ENCODE measurements at places on chromosomes 3 and 15.

DNA sequence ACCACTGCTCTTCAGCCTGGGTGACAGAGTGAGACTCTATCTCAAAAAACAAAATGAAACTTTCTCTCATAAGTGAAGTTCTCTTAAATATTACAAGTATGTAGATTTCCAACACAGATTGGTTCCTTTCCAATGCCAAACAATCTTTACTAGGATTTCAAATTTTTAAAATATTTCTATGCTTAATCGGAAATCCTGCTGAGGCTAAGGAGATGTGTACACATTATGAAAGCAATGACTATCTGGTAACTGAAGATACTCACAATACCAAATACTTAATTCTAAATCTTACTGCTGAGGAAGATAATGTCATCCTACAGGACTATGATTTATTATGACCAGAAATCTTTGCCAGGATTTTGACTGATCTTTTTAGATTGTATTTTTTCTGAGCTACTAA, 255.6 kb upstream of the ZNF717 start:
- DNase-seq = no peak

DNA sequence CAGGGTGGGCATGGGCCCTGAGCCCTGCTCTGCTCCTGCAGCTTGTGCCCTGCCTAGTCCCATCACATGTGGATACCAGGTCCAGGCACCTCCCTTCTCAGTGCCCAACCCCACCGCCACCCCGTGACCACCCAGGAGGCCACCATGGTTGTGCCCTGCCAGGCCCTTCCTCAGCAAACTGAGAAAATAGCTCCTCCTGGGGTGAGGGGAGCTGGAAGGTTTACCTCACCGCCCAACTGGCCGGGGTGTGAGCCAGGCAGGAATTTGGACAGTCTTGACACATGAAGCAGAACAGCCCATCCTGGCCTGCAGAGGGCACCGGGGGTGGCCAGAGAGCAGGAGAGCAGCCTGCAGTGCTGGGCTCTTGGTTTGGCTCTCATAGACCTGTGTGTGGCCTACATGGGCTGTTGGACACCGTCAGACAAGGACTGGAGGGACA, 11.4 kb upstream of the C3orf22 start:
- no peak for DNase-seq

DNA sequence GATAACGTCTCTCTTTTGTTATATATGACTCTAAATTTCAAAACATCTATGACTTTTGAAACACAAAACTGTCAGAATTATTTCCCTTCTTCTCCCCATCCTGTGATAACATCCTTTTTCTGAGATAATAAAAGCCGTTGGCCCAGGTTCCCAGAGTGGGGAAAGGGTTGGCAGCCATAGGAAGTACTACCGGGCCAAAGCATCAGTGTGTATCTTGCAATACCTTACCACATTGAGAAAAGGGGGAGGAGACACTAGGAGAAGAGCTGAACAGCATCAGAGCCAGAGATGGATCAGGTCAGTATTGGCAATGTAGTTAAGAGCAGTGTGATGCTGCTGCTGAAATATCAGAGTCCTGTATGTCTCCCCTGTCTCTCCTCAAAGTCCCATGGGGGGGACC, 210.0 kb upstream of the PROK2 start:
- DNase-seq = no peak

DNA sequence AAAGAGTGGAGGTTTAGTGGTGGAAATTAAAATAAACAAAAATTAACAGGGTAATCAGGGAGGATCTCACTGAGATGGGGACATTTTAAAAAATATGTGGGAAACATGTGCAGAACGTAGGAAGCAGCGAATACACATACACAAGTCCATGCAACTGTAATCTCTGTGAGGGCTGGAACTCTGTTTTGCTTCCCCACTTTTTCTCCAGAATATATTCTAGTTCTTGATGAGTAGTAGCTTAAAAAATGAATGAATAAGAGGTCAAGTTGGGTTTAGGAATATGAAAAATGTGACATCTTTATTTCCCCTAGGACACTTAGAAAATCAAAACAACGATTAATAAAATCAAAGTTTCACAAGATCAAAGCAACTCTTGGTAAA, 312.2 kb upstream of the ZNF717 start:
- no peak for DNase-seq

GRCh38 chr3:171648069-171648468, 162.2 kb downstream of the PLD1 start:
- no peak for DNase-seq

DNA sequence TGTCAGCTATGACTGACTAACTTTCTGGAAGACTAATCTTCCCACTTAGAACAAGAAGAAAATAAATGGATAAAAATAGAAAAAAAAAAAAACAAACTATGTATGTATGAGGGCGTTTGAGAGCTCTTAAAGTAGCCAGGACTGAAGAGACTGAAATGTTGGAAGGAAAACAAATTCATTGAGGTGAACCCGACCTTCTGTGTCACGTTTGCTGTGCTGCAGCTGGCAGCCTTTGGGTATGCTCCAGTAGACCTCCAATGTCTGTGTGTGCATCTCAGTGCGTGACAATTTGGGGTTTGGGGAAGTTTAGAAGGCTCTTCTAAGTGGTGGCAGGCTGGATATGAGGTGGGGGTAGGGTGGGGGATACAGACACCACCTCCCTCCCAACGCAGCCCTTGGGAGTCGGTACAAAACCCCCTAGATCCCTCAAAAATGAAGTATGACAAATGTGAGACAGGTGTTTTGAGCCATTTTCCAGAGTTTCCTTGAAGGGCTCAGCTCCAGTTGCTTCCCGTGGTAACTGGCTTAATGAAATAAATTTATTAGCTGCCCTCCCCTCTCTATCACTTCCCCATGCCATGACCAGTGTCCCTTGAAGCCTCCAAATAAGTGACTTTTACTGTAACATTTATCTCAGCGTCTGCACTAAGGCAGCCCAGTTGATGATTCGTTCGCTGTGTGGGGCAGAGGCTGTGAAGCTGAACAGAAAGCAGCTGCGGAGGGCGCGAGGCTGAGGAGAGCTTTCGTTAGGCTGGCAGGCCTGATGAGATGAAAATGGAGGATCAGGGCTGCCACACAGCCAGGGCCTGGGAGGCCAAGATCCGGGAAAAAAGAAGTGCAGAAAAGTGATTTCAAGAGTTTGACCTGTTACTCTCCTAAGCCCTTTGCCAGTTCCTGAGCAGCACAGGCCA, 34.9 kb upstream of the GABRB3 start:
- no peak for DNase-seq

DNA sequence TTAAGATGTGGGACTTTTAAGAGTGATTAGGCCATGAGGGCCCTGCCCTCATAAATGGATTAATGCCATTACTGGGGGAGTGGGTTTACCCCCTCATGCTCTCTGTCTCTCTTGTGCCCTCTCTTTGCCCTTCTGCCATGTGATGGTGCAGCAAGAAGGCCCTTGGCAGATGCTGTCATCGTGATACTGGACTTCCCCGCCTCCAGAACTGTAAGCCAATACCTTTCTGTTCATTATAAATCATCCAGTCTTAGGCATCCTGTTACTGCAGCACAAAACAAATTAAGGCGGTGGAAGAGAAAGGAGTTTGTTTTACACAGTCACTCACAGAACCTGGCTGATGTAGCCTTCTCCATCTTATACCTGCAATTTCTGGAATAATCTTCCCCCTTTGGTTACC, 360.3 kb upstream of the TBL1XR1 start:
- DNase-seq = no peak

DNA sequence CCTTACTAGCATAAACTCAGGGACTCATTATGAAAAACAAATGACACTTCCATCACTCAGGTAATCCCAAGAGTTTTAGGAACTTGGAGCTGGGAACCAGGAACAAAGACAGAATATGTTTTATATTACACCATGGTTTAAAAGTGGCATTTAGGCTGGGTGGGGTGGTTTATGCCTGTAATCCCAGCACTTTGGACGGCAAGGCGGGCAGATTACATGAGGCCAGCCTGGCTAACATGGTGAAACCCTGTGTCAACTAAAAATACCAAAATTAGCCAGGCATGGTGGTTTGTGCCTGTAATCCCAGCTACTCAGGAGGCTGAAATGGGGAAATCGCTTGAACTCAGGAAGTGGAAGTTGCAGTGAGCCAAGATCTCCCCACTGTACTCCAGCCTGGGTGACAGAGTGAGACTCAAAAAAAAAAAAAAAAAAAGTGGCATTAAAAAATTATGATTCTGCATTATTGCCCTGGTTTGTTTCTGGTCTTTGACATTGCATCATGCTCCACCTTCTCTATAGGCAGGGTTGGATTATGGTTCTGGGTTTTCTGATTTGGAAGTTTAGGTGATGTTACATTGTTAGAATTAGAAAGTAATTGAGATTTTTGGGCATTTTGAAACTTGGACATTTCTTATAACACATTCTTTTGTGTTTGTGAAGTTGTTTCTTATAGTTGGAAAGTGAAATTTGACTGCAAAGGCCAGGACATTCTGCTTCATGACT, 19.0 kb downstream of the SQOR start:
- DNase-seq = no peak

GRCh38 chr3:156793400-156793799, 32.8 kb upstream of the LEKR1 start:
- no peak for DNase-seq

DNA sequence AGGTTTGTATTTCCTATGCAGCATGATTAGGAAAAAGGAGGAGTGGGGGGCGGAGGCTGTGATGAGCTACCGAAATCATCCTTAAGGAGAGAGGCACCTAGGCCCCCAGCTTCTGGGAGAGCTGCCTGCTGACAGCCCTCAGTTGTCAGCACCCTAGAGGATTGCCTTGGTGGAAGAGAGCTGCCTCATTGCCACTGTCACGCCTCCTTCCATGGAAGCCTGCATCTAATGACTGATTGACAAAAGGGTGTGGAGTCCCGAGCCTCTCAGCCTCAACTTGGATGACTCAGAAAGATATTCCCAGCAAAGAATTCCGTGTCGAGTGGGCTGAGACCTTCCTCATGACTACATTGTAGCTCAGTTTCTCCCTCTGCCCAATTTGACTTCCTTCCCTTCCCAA, 320.4 kb upstream of the PROK2 start:
- DNase-seq = no peak

DNA sequence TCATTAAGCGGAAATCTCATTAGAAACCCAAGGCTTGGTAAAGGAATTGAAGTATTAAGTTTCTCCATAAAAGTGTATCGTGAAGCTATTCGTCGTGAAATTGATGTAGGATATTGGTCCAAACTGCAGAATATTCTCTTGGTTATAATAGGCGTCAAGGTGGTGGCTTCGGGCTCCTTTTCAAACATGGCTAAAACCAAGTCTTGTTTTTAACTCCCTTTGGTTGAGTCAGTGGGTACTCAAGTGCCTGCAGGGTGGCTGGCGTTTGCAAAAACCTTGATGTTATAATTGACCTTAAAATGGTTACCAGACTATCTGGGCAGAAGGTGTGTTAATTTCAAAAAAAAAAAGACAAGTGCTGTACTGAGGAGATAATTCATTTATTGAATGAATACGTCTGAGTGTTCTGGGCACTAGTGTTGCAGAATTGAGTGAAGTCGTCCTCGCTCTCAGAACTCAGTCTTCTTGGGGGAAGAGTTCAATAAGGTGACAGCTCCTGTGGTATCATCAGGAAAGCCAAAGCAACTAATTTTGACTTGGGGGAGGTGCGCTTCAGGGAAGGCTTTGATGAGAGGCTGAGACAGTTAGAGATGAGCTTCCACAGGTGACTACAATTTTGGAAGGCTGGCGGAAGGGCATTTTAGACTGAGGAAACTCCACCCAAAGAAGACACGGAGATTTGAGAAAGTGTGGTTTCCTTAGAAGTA, 1.5 kb downstream of the UBE2Q2 start:
- no peak for DNase-seq

GRCh38 chr3:136545664-136546268, 206.4 kb downstream of the STAG1 start:
- DNase-seq = no peak

DNA sequence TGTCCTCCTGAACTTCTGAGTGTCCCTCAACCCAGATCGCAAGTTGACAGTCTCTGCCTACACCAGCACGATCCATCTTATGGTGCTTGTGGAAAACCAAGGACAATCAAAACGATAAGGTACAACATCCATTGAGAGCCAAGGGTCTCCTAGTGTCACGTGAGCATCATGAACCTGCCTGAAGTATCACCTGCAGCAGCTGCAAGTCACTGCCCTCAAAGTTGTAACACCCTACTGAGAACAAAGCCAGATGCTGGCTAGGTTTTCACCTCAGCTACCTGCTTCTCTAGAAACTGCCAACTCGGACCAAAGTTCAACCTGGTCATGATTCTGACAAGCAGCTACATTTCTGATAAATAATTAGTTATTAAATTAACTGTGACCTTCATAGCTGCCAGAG, 17.5 kb downstream of the C2CD4B start:
- DNase-seq = no peak

DNA sequence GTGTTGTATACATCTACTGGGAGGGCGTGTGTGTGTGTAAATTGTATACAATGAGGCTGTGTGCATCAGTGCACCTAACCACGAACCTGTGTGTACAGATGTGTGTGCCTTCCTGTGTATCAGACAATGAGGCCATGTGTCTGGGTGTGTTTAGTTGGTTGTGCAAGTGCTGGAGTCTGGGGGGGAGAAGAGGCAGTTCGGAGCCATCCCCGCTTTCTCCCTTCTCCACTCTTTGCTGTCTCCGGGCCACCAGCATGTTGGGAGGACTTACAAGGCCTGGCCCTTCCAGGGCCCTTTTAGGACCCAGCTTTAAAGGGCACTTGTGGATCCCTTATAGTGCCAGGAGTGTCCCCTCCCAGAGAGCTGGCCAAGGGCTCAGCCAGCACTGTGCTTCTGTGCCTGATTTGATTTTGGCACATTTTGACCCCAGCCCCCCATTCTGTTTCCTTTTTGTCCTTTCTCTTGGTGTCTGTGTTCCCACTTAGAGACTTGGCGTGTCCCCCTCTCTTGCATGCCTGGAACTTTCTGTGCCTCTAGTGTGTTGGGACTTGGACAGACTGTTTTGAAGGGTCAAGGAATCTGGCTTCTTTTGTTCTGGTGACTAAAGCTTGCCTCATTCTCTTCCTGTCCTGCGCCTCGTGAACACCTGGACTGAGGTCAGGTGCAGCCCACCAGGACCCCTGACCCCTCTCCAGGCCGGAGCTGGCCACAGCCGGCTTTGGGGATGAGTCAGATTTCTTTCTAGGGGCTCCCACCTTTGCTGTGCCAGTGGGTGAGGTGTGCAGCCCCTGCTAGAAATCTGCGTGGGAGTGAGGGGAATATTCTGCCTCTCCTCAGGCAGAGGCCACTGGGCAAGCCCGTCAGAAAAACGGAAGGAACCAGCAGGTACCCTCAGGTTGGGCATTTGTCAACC, 1.5 kb downstream of the CTDSPL start:
- DNase-seq = peak; percentile 37

GRCh38 chr3:31105438-31106077, 211.1 kb upstream of the GADL1 start:
- no peak for DNase-seq

DNA sequence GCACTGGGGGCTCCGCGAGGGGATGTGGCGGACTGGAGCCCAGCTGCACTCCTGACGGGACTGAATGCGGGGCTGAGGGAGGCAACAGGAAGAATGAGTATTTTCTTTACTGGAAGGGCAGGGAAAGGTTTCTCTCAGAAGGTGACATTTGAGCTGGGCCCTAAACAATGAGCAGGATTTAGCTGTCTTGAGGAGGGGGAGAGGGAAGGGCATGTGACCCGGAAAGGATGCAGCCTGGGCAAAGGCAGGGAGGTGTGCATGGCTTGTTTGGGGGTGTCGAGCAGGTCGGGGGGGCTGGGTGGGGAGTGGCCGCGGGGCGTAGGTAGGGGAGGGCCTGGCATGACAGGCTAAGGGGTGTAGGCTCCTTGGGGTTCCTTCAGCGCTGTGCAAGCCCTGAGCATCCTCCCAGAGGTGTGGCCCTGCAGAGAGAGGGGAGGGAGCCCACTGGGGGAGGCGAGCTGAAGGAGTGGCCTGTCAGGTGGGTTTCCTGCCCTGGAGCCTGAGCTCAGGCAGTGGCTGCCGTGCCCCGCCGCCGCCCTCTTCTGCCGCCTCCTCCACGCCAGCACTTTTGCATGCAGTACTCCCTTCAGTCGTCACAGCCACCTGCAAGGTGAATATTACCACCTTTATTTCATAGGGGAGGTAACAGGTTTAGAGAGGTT, 17.2 kb upstream of the ANKDD1A start:
- DNase-seq = no peak

Measured in ELF-1 (cell line).